ENCODE measurements at places on chromosomes 2 and 18.

DNA sequence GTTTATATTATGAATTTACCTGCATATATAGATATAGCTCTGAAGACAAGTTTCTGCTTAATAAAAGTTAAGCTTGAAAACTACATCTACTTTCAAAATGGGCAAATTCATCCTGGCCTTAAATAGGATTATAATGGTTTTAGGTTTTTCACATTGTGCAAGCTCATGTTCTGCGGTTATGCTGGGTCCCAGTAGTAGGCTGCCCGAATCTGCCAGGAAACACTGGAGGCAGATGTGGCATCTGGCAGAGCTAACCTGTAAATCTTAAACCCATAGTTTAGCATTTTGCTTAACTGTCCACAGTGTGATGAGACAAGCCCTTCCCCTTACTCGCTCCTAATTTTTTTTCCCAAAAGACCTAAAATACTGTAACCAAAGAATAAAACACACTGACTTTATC lies 234.2 kb downstream of the TCF4 start:
- no peak for DNase-seq

GRCh38 chr18:58315041-58315440 lies 271.0 kb downstream of the NEDD4L start:
- no peak for DNase-seq

GRCh38 chr18:3645384-3646156 lies 195.6 kb downstream of the TGIF1 start:
- DNase-seq: no peak

- DNase-seq: no peak
Observed at GRCh38 chr2:128301501-128301966, 17.1 kb downstream of the HS6ST1 start.

DNA sequence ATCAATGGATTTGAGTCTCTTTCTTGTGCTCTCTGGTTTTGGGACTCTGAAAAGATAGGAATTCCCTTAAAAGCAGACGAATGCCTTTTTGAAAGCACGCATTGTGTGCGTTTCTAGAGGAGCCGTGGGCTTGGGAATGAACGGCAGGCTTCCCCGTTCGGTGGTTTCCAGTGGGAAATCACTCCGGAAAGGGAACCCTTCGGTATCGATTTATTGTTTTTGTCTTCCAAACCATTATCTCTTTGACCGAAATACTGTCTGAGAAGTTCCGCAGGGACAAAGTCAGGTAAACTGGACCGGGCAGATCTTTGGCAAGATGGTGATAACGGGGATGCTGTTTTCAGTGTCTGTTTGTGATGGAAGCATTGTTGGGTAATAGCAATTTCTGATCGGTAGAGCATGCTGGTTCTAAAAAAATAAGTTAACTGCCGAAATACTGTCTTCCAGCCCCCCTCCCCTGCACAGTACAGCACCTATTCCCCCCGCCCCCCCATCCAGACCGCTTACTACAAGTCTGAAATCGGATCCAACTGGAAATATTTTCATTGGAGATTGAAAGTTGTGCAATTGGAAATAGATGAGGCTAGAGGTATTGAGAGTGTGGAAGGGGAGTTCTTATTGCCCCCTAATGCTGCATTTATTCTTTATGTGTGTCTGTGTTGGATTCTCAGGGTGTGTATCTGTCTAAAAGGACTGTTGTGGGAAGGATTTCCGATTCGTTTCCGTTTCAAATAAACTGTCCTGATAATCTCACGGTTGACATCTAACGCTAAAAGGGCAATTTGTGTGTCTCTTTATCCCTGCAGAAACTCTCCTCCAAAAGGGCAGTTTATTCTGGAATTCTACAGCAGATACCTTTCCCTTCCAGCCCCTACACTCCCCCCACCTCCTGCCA lies 635 bp downstream of the SETBP1 start:
- DNase-seq: peak; percentile 55

- no peak for DNase-seq
Observed at GRCh38 chr2:164847981-164848741, 6.5 kb upstream of the COBLL1 start.

DNA sequence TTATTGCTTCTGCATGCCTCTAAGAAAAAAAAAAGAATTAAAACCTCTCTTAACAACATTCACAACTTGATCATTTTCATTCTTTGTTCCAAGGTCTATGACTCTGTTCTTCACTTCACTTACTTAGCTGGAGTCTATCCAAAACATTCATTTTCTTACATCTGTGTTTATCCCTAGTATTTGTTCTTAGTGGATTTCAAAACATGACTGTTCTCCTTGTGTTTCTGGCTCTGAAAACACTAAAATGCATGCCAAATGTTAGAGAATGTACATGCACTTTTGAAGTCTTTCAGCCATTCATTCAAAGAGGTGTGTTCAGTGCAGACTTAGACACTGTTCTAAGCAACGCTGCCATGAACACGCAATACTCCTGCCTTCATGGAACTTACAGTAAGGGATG lies 138.8 kb downstream of the CNTNAP5 start:
- no peak for DNase-seq

DNA sequence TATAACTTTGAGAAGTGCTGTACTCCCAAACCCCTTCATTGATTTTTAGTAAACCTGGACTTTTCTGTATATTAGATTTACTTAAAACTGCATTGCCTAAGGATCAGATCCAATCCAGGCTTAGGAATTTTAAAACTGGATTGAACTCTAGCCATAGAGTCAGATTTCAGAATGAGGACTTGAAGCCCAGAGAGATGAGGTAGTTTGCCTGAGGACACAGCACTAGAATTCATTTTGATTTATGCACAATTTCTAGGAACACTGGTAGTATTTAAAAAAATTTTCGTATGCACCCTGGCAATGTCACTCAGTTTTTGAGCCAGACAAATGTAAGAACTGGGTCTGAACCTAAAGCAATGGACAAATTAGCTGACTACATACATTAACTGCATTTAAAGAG lies 144.9 kb downstream of the KCTD1 start:
- no peak for DNase-seq

- no peak for DNase-seq
Observed at GRCh38 chr2:187165936-187166610, 282.0 kb downstream of the CALCRL start.

DNA sequence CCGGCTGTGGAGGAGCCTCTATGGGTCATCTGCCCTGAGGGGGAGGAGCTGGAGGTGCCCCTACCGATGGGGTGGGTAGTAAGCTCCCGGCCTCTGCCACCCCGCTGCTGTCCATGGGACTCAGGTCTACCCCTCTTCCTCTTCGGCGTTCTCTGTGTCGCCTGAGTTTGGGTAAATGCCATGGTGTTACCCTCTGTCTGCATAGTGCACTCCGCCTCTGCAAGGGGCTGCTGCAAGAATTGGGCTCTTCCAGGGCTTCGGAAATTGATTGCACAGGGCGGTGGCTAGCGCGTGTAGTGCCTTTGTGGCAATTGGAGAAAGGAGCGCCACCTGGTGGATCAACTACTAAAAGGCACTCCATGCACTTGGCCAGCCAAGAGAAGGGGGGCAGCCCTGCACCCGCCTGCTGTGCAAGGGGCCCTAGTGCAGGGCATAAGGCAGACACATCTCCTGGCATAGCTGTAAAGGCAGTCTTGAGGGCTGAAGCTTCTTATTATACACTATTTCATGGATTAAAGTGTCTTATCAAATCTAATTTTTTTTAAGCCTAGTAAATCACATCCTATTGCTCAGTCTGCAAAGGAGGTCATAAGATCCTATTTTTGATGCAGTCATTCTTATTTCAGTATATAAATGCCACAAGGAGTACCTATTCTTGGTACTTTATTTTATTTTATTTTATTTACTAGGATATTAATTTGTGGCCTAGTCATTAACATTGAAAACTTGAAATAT lies 308.9 kb downstream of the PDE11A start:
- peak; percentile 80 for DNase-seq

- no peak for DNase-seq
Observed at GRCh38 chr2:164896226-164896625, 54.6 kb upstream of the COBLL1 start.

DNA sequence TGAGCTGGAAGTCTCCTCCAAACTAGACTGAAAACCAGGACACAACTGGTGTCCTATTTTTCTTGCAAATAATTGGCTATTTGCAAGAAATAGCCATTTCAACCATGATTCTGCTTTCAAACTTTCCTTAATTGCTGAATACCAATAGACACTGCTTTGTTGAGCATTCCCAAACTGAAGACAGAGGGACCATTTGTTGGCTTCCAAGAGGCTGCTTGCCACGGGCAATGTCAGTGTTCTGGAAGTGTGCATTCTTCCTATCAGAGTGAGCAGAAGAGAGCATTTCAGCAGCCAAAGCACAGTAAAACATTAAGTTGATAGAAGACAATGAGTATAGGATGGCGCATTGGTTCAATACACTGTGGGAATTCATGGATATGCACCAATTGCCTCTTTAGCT lies 360.5 kb upstream of the RGPD4 start:
- DNase-seq: peak; percentile 8

DNA sequence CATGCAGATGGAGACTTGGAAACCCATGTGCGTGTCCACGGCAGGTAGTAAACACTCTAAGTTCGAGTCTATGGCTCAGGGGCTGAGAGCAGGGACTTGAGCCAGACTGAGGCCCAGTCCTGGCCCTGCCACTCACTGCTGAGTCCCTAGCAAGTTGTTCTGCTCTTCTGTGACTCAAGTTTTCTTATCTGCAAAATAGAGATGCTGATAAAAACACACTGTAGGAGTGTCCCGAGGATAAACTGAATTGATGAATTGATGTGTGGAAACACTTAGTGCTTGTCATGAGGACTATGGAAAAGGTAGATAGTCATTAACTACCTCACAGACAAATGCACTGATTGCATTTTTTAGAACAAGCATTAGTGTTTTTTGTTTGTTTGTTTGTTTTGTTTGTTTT lies 73.2 kb downstream of the BOLA3 start:
- no peak for DNase-seq

DNA sequence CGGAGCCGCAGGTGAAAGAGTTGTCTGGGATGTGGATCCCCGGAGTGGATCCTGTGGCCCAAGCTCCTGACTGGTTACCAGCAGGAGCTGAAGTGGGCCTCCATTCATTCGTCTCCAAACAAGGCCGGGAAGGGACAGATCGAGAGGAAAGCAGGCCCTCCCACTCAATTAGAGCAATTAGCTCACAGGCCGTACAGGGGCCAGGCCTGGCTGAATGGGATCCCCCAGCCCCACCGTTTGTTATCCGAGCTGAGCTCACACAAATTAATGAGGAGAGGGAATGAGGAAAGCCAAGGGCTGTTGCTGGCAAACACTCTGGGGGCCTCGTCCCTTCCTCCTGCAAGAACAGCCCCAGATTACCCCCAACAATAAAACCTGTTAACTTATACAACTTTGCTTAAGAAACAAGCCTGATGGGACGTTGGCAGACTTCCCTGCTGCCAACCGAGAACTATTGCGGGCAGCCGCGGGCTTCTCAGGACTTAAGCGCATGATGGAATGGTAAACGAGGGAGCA lies 338.0 kb downstream of the BCL11A start:
- no peak for DNase-seq

DNA sequence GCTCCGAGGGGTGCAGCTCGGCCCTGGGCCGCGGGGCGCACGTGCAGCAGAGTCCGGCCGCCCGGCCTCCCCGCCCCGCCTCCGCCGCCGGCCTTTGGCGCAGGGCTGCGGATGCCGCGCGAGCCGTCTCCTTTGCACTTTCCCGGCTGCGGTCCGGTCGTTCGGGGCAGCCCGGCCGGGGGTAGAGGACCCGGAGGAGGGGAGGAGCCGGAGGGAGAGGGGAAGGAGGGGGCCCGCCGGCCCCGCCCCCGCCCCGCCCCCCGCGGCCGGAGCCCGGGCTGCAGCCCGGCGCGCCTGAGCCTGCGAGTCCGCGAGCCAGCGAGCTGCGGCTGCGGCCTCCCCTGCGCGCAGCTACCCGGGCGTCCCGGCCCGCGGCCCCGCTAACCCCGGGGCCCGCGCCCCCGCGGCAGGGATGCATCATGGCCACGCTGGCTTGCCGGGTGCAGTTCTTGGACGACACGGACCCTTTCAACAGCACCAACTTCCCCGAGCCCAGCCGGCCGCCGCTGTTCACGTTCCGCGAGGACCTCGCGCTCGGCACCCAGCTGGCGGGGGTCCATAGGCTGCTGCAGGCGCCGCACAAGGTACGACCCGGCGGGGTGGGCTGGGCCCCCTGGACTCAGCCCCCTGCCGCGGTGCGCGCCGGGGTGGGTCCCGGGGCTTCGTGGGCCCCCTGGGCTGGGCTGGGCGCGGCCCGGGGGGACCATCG lies at the start of gene FHOD3:
TSS of gene FHOD3 (plus strand) at position 297 of the 709 bp plus-strand sequence. CDS start at position 420, 123 bp downstream.
- no peak for DNase-seq

GRCh38 chr2:178298785-178299212 lies 104.5 kb downstream of the OSBPL6 start:
- no peak for DNase-seq

GRCh38 chr2:179898873-179899272 lies 37.5 kb upstream of the ZNF385B start:
- peak; percentile 40 for DNase-seq

DNA sequence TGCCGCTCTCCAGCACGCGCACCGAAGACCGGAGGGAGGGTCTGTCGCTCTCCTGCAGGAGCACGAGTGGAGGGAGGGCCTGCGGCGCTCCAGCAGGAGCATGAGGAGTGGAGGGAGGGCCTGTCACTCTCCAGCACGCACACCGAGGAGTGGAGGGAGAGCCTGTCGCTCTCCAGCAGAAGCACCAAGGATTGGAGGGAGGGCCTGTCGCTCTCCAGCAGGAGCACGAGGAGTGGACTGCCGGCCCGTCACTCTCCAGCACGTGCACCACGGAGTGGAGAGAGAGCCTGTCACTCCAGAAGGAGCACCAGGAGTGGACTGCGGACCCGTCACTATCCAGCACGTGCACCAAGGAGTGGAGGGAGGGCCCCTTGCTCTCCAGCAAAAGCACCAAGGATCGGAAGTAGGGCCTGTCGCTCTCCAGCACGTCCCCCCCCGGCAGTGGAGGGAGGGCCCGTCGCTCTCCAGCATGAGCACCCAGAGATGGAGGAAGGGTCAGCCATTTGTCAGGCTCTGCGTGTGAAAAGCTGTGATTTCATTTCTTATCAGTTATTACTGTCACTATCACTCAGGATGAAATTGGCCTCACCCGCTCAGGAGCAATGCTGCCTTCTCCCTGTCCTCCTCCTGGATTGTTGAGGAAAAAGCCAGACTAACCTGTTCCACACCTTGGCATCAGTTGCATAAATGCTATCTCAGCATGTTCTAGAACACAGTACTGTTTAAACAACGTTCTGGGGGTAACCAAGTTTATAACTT lies 35.9 kb downstream of the ADI1 start:
- DNase-seq: peak; percentile 79

- DNase-seq: no peak
Observed at GRCh38 chr2:230666885-230667712, 45.5 kb upstream of the CAB39 start.

GRCh38 chr2:215971671-215972070 lies 41.7 kb downstream of the MREG start:
- DNase-seq: no peak

DNA sequence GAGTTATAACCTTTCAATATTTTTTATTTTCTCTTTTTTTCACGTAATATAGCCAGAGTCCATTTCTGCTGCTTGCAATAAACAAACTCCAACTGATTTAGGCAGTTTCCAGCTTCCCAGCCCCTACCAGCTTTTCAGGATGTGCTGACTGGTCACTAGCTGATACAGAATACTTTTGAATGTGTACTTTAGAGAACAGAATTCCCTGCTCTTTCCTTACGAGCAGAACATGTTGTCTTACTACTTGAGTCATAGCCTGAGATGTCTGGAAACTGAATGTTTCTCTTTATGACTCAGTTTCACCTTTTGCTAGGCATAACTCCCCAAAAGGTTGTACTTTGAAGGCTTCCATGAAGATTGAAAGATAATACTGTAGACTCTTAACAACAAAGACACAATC lies 44.5 kb upstream of the KCNE4 start:
- no peak for DNase-seq

All from cerebellar cortex (tissue), 1 donor.